ENCODE measurements at places on chromosomes 4 and X. TPM values are rescaled to one million over a fixed set of nuclear protein-coding genes. Genes with fewer than 3 reads are reported as not detected.
A peak's percentile ranks its signal among the peaks of the same experiment; 100 is the strongest.

GABRE gene
- not detected for polyA plus RNA-seq

ZNF157 gene
- not detected for polyA plus RNA-seq

JADE3 gene
- not detected for polyA plus RNA-seq

MED14 gene
- 15.9 TPM for polyA plus RNA-seq

SPANXC gene
- not detected for polyA plus RNA-seq

UGT2B17 gene
- polyA plus RNA-seq: not detected

XK gene
- 0.11 TPM for polyA plus RNA-seq

RAB40AL gene
- not detected for polyA plus RNA-seq

TBX22 gene
- polyA plus RNA-seq: not detected

MAGEB1 gene
- not detected for polyA plus RNA-seq

SUPT20HL1 gene
- polyA plus RNA-seq: not detected

- H3K27me3 ChIP-seq: peaks cover 2% of the 10 kb centered on the region
- no peaks in the 10 kb centered on the region for H3K4me1 ChIP-seq
- no peak for DNase-seq
- H3K4me3 ChIP-seq: no peak overlapping the region
- H3K27ac ChIP-seq: no peak overlapping the region
Observed at GRCh38 chrX:37424000-37424429, 74.9 kb downstream of the PRRG1 start.

DNA sequence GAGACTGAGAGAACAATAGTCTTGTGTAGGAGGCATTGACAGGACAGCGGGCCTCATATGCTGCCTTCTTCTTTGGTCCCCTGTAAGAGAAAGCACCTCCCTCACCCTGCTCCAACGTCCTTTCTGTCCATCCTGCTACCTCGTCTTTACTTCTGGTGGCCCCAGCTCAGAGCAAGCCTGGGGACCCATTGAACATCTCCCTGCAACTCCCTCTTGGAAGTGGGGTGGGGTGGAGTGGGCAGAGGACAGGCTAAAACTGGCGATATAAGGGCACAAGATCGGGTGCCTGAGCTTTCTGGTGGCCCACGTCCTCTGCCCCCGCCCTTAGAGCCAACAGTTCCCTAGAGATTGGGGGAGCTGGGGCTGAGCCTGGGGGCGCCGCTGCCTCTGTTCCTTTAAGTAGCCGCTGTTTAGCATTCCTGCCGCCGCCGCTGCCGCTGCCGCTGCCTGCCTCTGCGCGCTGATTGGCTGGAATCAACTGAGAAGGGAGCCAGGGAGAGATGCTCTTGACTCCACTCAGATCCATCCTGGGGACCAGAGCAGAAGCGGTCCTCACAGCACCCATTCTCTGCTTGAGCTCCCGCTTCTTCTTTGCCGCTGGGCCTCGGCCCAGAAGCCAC is at the start of gene DLG3:
Gene DLG3, plus strand, starts transcription at position 510 of the 620 bp plus-strand sequence. CDS start 367 bp downstream, outside the sequence.
- H3K27ac ChIP-seq: no peak within 1 kb of the TSS
- peaks cover 2% of the 10 kb centered on the region for H3K4me1 ChIP-seq
- DNase-seq: no peak
- H3K36me3 ChIP-seq: no peaks in the 10 kb centered on the region

- H3K27ac ChIP-seq: peak within 1 kb of the TSS; percentile 46
- no peak for DNase-seq
- no peaks in the 10 kb centered on the region for H3K36me3 ChIP-seq
- peaks cover 4% of the 10 kb centered on the region for H3K27me3 ChIP-seq
- H3K4me1 ChIP-seq: peaks cover 12% of the 10 kb centered on the region
Observed at GRCh38 chrX:129523079-129523911, at the start of gene SMARCA1. SMARCA1 (minus strand) TSS chrX:129523490; CDS start chrX:129523370, 120 bp downstream.

DNA sequence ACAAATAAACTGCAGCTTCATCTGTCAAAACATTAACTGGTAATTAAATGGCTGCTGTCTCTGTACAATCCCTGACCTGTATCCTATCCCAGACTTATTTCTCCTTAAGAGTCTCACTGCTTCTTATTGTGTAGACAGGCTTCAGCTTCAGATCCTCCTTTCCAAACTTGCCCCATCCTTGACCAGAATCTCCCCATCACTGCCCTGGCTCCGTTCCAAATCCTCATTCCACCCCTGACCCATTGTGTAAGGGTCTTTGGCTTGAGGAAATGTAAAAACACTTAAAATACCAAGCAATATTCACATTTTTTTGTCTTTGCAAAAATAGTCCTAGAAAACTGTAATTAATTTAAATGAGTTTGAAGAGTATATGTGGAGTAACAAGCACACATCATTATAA is 152.6 kb upstream of the VEGFC start:
- H3K36me3 ChIP-seq: no peaks in the 10 kb centered on the region
- no peak overlapping the region for H3K27ac ChIP-seq
- H3K4me1 ChIP-seq: no peaks in the 10 kb centered on the region

DNA sequence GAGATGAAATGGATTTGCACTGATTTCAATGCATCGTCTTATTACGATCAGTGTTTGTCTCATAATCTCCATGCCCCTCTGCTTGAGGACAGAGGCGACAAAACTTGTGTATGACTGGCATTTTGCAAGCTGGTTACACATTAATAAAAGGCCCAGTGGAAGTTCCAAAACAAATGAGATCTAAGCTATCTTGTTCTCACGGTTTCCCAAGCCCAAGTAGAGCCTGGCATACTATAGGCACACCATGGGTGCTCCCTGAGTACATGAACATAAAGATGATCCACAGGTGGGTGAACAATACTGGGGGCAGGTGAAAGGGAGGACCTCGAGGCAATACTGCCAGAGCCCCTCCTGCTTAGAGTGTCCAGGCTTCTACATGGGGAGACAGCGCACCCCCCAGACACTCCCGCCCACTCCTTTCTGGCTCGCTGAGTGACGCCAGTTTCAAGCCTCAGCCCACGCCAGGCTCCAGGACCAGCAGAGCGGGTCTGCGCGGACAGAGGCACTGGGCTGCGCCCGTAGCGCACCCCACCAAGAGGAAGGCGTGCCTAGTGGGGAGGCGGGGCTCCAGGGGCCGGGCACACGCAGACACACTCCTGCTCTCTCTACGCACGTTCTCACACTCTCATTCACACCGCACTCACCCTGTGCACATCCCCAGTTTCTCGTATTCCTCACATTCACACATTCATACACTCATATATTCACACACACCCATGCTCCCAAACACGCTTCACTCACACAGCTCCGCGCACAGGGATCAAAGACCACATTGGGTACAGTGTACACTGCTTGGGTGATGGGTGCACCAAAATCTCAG is 8.9 kb upstream of the GSX2 start:
- no peaks in the 10 kb centered on the region for H3K36me3 ChIP-seq
- H3K4me1 ChIP-seq: peaks cover 16% of the 10 kb centered on the region
- H3K27me3 ChIP-seq: peaks cover 30% of the 10 kb centered on the region
- peak overlapping the region; percentile 42 for H3K27ac ChIP-seq

DNA sequence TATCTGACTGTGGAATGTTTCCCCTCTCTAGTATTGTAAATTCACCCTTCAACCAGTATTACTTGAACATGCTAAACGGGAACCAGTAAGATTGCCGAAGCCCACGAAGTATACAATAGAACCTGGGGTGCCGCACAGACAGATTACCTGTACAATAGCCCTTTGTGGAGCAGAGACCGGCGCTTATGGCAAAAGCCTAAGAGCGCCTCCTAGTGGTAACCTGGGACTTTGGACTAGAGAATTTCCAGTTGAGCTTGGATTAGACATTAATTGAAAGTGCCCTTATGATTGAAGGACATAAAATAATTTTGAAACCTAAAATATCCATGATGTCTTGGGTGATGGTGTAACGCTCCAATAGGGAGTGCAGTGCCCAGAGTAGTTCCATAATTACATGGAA is 14.1 kb downstream of the ZNF157 start:
- peaks cover 4% of the 10 kb centered on the region for H3K27me3 ChIP-seq
- H3K27ac ChIP-seq: no peak overlapping the region
- no peaks in the 10 kb centered on the region for H3K36me3 ChIP-seq
- peaks cover 15% of the 10 kb centered on the region for H3K4me1 ChIP-seq

- H3K36me3 ChIP-seq: no peaks in the 10 kb centered on the region
- no peak overlapping the region for H3K4me3 ChIP-seq
- H3K4me1 ChIP-seq: no peaks in the 10 kb centered on the region
- H3K27me3 ChIP-seq: no peaks in the 10 kb centered on the region
- no peak for DNase-seq
- no peak overlapping the region for H3K27ac ChIP-seq
Observed at GRCh38 chr4:96566755-96567154, 726.9 kb downstream of the PDHA2 start.

DNA sequence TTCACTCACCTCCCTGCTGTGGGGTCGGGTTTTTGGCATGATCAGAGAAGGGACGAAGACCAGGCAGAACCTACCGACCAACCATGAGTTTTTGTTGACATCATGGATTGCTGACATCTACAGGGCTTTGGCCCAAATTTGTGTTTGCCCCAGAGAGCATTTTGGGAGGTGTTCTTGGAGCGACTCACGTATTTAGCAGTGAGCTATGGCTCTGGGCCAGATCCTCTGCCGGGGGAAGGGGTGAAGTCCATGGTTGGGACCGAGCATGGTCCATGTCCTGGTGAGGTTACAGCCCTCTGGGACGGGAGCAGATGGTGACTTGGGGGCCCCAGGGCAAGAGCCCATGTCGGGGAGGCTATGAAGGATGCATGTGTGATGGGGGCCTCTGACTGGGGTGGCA is 17.4 kb downstream of the SORCS2 start:
- H3K27me3 ChIP-seq: no peaks in the 10 kb centered on the region
- no peak for DNase-seq
- H3K4me3 ChIP-seq: no peak overlapping the region

- H3K27ac ChIP-seq: no peak overlapping the region
- H3K36me3 ChIP-seq: no peaks in the 10 kb centered on the region
- no peaks in the 10 kb centered on the region for H3K4me1 ChIP-seq
- H3K27me3 ChIP-seq: peaks cover 7% of the 10 kb centered on the region
Observed at GRCh38 chr4:122700178-122700725, 32.3 kb upstream of the BBS12 start.

DNA sequence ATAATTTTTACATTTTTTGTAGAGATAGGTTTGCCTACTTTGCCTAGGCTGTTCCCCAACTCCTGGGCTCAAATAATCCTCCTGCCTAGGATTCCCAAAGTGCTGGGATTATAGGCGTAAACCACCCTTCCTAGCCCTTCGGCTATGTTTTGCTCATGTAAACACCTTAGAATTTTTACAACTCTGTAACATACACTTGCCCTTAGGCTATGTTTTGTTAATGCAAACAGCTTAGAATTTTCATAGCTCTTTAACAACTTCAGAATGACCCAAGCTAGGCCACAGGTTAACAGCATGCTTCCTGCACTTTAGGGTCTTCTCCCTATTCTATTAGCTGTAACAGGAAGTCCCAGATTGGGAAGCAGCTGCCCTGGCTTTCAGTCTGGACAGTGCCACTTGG is 24.2 kb downstream of the KLHL15 start:
- H3K4me3 ChIP-seq: no peak overlapping the region
- no peaks in the 10 kb centered on the region for H3K36me3 ChIP-seq
- H3K4me1 ChIP-seq: peaks cover 9% of the 10 kb centered on the region
- no peaks in the 10 kb centered on the region for H3K27me3 ChIP-seq
- no peak for DNase-seq

- H3K36me3 ChIP-seq: no peaks in the 10 kb centered on the region
- peaks cover 6% of the 10 kb centered on the region for H3K27me3 ChIP-seq
- DNase-seq: no peak
- no peaks in the 10 kb centered on the region for H3K4me1 ChIP-seq
- no peak overlapping the region for H3K4me3 ChIP-seq
Observed at GRCh38 chrX:69155786-69156520, 9.3 kb downstream of the PJA1 start.

- no peaks in the 10 kb centered on the region for H3K36me3 ChIP-seq
- H3K27ac ChIP-seq: no peak overlapping the region
- no peak overlapping the region for H3K4me3 ChIP-seq
- no peak for DNase-seq
Observed at GRCh38 chr4:159400558-159401225, 297.8 kb downstream of the RAPGEF2 start.

GRCh38 chr4:99352602-99353537 is at the start of gene ADH1C:
ADH1C (minus strand) TSS chr4:99352746; CDS start chr4:99352675, 71 bp downstream.
- no peaks in the 10 kb centered on the region for H3K27me3 ChIP-seq
- no peak for DNase-seq
- H3K4me1 ChIP-seq: peaks cover 23% of the 10 kb centered on the region

GRCh38 chr4:168321006-168321405 is 2.5 kb upstream of the DDX60 start:
- H3K36me3 ChIP-seq: no peaks in the 10 kb centered on the region
- peak overlapping the region; percentile 1 for H3K27ac ChIP-seq
- no peak overlapping the region for H3K4me3 ChIP-seq
- DNase-seq: no peak
- peaks cover 38% of the 10 kb centered on the region for H3K4me1 ChIP-seq

GRCh38 chr4:140046016-140046415 is 108.0 kb downstream of the MAML3 start:
- H3K27ac ChIP-seq: no peak overlapping the region
- peaks cover 16% of the 10 kb centered on the region for H3K4me1 ChIP-seq
- DNase-seq: no peak
- peaks cover 16% of the 10 kb centered on the region for H3K27me3 ChIP-seq
- H3K4me3 ChIP-seq: no peak overlapping the region

DNA sequence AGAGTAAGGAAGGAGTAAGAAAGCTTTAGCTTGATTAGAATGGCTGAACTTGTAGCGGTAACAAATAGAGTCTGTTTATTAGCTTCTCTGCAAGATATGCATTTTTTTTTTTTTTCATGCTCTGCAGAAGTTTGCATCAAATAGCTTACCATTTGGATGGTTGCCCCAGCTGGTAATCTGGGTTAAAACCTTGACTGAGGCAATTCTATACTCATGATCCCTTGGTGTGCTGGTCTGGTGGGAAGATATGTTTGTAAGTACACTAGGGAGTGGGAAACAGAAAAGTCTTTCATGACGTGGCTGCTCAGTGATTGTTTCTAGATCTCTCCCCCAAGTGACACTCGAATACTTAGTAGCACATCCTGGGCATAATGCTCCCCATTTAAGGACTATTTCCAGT is 32.1 kb downstream of the SEPTIN11 start:
- H3K27me3 ChIP-seq: peaks cover 2% of the 10 kb centered on the region
- H3K4me3 ChIP-seq: no peak overlapping the region
- H3K27ac ChIP-seq: peak overlapping the region; percentile 53
- H3K36me3 ChIP-seq: no peaks in the 10 kb centered on the region

- no peak for DNase-seq
- peaks cover 2% of the 10 kb centered on the region for H3K27me3 ChIP-seq
- H3K27ac ChIP-seq: no peak overlapping the region
- H3K4me3 ChIP-seq: no peak overlapping the region
Observed at GRCh38 chr4:37662251-37662650, 23.9 kb downstream of the RELL1 start.

- no peaks in the 10 kb centered on the region for H3K4me1 ChIP-seq
- H3K27me3 ChIP-seq: no peaks in the 10 kb centered on the region
- no peak overlapping the region for H3K27ac ChIP-seq
- H3K4me3 ChIP-seq: no peak overlapping the region
- no peaks in the 10 kb centered on the region for H3K36me3 ChIP-seq
- no peak for DNase-seq
Observed at GRCh38 chrX:67718926-67719325, 175.1 kb downstream of the AR start.
